NCI-H146 (cell line): ENCODE measurements at places on chromosomes 11 and 22.

DNA sequence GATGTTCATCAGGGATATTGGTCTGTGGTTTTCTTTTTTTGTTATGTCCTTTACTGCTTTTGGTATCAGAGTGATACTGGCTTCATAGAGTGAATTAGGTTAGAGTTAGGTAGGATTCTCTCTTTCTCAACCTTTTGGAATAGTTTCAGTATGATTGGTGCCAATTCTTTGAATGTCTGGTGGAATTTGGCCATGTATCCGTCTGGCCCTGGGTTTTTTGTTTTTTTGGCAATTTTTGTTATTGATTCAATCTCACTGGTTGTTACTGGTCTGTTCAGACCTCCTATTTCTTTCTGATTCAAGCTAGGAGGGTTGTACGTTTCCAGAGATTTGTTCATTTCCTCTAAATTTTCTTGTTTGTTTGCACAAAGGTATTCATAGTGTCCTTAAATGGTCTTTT lies 54.4 kb downstream of the ATXN10 start:
- no peak for DNase-seq

DNA sequence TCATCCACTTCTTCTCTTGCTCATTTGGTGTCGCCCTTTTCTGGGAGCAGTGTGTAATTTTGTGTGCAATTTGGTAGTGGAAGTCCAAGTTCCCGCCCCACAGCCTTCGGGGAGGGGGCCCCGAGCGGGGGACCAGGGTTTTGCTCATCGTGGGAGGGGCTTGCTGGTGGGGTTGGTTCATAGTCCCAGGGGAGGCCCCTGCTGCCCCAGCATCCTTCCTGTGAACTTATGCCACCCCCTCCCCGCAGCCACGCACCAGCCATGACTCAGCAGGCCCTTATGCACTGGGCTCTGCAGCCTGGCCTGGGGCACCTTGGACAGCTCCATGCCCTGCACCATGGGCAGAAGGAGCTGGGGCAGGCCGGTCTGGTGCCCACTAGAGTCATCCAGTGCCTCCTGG lies 1183.6 kb downstream of the BRD1 start:
- no peak for DNase-seq

DNA sequence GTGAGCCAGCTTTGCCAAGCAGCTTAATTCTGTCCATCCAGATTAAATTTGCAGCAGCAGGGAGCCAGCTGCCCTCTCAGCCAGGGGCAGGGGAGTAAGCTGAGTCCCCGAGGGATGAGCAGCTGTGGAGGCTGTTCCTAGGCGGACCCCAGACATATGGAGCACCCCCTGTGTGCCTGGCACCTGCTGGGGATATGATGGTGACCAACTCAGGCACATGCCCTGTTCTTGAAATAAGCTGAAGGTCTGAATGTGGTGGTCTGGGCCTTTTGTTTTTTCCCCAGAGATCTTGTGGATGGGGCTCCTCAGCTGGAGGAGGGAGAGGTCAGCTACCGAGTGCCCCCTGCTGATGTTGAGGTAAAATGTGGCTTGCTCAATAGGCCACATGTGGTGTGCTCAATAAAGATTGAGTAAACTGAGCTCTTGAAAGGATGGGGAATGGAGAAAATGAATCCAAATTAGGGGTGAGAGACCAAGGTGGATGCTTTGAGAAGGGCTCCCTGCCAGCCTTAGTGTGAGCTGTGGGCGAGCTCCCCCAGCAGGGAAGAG lies 103.3 kb upstream of the NNMT start:
- peak; percentile 72 for DNase-seq

DNA sequence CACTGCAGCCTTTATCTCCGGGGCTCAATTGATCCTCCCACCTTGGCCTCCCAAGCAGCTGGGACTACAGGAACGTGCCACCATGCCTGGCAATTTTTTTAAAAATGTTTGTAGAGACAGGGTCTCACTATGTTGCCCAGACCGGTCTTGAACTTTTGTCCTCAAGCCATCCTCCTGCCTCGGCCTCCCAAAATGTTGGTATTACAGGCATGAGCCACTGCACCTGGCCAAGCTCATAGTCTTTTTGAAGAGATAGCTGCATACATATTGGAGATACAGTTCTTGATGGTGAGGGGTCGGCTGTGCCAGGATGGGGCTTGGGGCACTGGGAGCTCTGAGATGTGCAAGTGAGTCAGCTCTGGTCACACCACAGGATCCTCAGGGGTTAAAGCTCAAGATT lies 53.2 kb downstream of the CHRDL2 start:
- DNase-seq: no peak

GRCh38 chr22:45804986-45805325 lies 133.3 kb downstream of the ATXN10 start:
- no peak for DNase-seq

DNA sequence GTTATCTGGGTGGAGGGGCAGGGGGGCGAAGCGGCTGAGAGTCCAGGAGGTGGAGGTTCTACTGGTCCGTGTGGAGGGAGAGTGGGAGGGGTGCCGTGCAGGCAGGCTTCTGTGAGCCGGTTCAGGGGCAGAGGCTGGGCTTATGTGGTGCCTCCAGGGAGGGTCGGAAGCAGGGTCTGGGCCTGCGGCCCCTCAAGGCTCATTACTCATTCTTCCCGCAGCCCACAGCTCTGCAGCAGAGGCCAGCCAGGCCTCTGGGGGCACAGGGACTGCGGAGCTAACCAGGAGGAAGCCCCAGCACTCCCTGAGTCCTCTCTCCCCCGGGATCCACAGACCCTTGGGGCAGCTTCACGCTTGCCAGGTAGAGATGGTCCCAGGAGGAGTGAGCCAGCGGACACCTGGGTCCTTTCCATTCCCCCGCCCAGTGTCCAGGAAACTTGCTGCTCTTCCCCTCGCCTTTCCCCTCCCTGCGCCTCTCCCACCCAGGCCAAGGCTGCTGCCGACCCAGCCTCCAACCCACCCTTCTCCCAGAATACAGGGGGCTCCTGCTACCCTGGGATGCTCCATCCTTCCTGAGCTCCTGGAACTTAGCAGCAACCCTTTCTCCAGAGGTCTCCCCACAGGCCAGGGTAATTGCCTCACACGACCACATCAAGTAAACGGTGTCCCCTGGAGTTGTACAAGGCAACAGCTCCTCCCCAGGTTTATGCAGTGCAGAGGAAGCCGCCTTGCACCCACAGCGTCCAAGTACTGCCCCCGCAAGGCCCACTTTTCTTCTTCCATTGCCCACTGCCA lies 6.3 kb downstream of the NRXN2 start:
- DNase-seq: no peak

DNA sequence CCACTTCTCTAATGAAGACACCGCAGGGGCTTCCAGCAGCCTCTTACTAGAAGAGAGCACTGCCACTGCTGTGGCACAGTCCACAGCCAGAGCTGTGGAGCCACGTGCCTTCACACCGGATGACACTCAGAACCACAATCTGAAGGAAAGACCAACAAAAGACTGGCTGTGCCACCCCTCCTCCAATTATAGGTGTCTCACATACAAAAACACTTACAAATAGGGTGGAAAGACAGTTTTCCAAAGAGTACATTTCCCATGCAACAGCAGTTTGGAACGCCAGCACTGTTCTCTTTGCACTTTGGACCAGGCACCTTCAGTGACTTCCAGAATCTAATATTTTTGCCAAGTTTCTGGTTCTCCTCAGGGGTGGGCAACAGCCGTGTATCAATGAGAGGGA lies 38.0 kb upstream of the SLC25A1 start:
- no peak for DNase-seq

- no peak for DNase-seq
Measured at GRCh38 chr11:98029832-98030231, 990.9 kb upstream of the CNTN5 start.
